OCI-M1 (cell line): ENCODE measurements at places on chromosomes 5 and 9.

- DNase-seq = no peak
These were observed 53.7 kb downstream of the EXD3 start for GRCh38 chr9:137369061-137369787.

- DNase-seq = no peak
These were observed 82.9 kb downstream of the ANGPTL2 start for GRCh38 chr9:127039492-127039891.

GRCh38 chr5:55538661-55539060, 3.9 kb upstream of the PLPP1 start:
- DNase-seq = peak; percentile 81

- DNase-seq = no peak
These were observed 142.6 kb downstream of the KCTD16 start for GRCh38 chr5:144313147-144313726.

GRCh38 chr9:114721491-114722079, 39.6 kb upstream of the TEX48 start:
- no peak for DNase-seq

DNA sequence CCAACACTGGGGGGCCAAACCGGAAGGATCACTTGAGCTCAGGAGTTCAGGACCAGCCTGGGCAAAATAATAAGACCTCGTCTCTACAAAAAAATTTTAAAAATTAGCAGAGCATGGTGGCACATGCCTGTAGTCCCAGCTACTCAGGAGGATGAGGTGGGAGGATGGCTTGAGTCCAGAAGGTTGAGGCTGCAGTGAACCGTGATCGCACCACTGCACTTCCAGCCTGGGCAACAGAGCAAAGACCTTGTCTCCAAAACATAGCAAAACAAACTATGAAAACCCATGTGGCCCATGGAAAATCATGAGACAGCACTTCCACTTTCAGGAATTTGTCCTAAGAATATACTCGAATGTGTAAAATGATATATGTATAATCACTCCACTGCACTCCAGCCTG, 6.1 kb downstream of the SETX start:
- DNase-seq = no peak

- no peak for DNase-seq
These were observed 9.8 kb upstream of the CPLX2 start for GRCh38 chr5:175861337-175862130.

- no peak for DNase-seq
These were observed 349.2 kb upstream of the ADAMTSL1 start for GRCh38 chr9:18124760-18125159.

DNA sequence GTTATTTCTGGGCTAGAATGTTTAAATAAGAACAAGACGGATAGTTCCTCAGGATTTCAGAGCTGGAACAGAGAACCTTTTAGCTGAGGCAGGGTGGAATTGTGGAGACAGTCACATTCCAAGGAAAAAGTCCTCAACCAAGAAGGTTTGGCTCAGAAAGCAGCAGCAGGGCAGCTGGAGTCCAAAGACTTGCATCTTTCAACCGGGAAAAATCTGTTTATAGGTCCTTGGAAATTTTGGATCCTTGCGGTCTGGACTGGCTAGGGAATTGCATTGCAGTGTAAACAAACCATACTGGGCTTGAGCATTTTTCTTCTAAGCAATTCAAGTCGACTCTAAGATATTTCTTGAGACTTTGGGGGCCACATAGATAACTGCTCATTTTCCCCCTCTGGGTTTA, 40.8 kb upstream of the HMHB1 start:
- no peak for DNase-seq

GRCh38 chr5:33964132-33964700, 20.3 kb downstream of the SLC45A2 start:
- no peak for DNase-seq
